ENCODE measurements at places on chromosomes 1 and 21.

DNA sequence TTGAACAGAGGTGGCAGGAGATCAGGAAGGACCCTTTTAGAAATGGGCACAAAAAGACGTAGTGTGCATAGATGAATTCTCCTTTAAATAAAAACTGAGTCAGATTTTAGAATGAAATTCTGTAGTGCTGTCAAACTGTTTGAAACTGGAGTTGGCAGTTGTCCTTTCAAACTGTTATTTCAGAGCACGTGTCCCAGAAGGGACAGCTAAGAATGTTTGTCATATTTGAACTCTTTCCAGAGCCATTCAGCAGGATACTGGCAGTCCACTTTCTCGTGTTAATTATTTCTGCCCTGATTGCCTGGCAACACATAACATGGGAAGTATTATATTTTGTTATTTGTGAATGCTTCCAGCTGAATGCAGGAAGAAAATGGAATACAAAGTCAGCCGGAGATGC is 212.3 kb upstream of the DPYD start:
- no peak for DNase-seq

DNA sequence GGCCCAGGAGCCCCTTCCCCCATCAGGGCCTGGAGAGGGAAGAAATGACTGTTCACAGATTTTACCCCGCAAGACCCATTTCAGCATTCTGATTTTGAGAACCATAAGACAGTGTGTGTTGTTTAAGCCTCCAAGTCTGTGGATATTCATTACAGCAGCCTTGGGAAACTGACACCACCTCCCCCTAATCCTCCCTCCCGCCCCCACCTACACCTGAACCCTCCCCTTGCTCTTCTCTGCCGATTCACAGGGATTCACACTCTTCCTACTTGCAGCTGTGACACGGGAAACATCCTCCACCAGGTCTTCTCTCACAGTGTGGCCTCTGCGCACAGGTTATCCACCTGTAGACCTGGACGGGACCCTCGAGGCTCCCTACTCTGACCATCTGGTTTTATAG is 50.1 kb downstream of the RIPK4 start:
- no peak for DNase-seq

GRCh38 chr1:13802782-13803545 is 103.0 kb downstream of the PRDM2 start:
- no peak for DNase-seq

DNA sequence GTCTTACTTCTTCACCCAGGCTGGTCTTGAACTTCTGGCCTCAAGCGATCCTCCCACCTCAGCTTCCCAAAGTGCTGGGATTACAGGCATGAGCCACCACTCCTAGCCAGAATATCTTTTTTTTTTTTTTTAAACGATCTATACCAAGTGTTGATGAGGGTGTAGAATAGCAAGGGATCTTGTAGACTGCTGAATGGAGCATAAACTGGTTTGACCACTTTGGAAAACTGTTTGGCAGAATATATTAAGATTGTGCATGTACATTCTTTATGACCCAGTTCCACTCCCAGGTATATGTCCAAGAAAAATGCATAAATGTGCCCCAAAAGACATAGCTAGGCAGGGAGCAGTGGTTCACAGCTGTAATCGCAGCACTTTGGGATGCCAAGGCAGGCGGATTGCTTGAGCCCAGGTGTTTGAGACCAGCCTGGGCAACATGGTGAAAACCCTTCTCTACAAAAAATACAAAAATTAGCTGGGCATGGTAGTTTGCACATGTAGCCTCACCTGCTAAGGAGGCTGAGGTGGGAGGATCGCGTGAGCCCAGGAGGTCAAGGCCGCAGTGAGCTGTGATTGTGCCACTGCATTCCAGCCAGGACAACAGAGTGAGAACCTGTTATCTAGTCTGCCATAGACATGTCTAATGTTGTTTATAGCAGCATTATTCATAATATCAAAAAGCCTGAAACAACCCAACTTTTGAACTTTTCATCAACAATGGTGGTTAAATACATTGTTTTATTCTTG is 184.0 kb downstream of the VPS13D start:
- no peak for DNase-seq

GRCh38 chr1:221576268-221576667 is 165.6 kb downstream of the DUSP10 start:
- no peak for DNase-seq

GRCh38 chr1:215776336-215776735 is 209.2 kb downstream of the KCTD3 start:
- DNase-seq = no peak

DNA sequence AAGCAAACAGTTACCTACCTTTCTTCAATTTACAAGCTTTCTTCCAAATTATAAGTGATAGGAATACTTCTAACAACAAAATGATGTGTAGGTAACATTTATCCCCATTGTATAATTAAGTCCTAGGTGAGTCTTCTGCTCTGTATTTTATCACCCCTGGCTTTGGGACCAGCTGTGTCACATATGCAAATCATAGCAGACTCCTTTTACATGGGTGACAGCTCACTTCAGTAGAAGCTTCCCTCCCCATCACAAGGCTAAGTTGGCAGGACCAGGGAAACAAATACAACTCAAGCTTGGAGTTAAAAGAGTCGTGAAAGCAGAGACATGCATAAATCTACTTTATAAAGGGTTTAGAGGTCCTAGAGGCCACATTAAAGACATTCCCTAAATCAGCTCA is 121.1 kb upstream of the RUNX1 start:
- DNase-seq = no peak

GRCh38 chr21:41891132-41891531 is 12.0 kb upstream of the PRDM15 start:
- no peak for DNase-seq

GRCh38 chr1:214901718-214902117 is 180.8 kb upstream of the KCNK2 start:
- no peak for DNase-seq

GRCh38 chr1:70436622-70437251 is 25.7 kb downstream of the CTH start:
- DNase-seq = no peak

DNA sequence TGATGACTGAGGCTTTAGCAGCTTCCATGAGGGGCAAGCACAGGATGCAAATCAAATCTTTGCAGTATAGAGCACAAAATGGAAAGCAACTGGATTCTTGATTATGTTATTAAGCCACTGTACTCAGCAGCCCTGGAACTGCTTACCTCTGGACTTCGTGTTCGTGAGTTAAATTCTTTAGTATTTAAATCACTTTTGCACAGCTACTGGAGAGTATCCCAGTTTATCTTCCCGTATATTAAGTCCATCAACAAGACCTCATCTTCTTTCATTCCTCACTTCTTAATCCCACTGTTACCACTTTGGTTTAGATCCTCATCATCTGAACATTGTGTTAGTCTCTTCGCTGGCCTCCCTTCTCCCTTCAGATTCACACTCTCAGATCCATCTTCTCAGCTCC is 108.9 kb downstream of the GREM2 start:
- DNase-seq = no peak

- no peak for DNase-seq
These were observed 589.7 kb downstream of the LMO4 start for GRCh38 chr1:87918398-87918797.

GRCh38 chr1:231861541-231862481 is 235.2 kb downstream of the DISC1 start:
- DNase-seq = no peak

DNA sequence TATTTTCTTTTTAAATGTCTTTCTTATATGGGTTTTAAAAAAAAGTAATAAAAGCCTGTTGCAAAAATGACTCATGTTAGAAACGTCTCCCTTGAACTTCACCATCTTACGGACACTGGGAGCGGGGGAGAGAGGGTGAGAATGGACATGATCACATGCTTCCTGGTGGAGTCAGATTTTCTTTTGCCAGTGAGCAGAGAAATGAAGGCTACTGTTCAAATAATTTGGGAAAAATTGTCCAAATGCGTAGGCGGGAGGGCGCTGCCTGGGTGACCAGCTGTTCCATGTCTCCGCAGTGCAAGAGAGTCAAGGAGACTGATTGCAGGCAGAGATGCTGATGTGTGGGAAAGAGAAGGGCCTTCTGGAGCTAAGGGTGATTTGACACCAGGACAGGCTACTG is 23.1 kb downstream of the EIF2D start:
- no peak for DNase-seq

DNA sequence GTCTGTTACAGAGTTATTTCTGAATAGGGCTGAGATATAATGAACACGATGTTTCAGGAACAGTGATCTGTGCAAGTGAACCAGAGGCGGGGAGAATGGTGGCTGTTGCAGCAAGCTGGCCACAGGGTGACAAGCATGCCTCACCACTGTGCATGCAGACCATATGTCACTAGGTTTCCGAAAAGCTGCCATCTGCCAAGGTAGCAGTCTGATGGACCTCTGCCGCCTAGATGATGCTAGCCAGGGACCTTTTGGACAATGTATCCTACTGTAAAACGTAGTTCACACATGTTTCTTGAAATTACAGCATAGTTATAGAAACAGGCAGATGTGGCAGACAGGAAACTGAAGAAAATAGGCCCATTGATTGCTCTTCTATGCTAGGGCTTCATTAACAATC is 204.2 kb upstream of the RRP15 start:
- no peak for DNase-seq

GRCh38 chr1:231686384-231686783 is 59.8 kb downstream of the DISC1 start:
- no peak for DNase-seq

GRCh38 chr1:40627987-40628902 is 37.2 kb downstream of the RIMS3 start:
- DNase-seq = no peak

GRCh38 chr1:189662190-189662589 is 815.5 kb downstream of the BRINP3 start:
- DNase-seq = no peak

DNA sequence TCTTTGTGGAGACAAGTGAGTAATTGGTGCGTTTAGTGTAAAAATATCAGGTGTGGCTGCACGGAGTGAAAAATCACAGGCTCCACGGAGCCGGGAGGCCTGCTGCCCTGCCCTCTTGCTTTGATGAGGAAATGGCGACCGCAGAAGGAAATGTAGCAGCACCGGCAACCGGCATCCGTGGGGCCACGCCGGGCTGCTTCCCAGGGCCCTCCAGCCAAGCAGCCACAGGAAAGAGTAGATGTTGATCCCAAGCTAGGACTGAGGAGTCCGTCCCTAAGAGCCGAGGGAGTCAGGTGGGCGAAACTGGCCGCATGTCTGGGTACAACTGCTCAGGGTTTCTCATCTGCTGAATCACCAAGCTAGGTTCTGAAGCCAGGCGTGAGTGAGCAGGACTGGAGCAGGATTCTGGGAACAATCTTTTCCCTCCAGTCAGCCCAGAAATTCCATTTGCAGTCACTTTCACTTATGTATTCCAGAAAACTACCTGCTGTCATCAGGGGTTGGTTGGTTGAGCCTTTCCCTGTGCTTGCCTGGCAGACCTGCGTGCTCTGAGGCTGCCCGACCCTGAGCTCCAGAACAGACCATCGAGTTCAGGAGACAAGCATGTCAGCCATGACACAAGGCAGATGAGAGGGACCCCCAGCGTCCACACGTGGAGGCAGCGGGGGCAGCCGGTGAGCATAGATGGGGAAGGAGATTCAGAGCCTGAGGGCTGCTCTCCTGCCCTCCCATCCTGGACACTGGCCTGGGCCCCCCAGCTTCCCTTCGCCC is 5.8 kb upstream of the ITGB2 start:
- no peak for DNase-seq

DNA sequence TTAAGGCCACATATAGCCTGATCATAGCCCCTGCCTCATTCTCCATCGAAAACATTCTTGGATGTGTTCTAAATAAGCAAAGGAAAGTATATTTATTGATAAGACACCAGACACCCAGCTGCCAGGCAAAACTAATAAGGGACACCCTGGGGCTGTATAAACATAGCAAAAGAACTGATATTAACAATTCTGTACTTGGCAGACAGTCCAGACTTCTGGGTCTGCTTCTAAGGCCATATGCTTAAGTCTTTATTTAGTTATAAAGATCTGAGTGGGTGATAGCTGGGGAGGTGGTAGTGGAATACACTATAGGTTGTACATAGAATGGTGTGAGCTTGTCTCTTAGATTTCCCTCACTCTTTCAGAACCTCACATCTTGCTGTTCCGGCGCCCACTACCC is 3.9 kb downstream of the CKS1B start:
- no peak for DNase-seq

DNA sequence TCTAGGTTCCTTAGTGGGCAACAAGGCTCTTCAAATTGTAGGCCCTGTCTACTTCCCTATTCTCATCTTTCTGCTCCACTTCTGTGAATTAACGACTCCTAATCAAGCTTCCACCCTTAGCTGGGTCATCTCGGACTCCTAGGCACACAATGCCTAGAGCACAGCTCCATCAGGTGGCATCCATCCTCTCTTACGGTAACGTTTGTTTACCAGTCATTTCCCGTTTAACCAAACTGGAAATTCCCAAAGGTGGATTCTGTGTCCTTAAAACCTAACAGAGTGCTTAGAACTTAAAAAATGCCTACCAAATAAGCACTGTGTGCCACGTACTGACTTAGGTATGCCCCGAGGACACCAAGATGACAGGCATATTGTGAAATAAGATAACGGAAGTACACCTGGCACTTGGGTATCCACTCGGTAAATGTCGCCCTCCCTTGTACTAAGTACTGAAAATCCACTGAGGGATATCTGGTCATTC is 1.5 kb downstream of the PARP1 start:
- DNase-seq = no peak

- no peak for DNase-seq
These were observed 876 bp downstream of the DENND2C start for GRCh38 chr1:114668784-114669561.

GRCh38 chr1:88736633-88737248 is 52.7 kb downstream of the PKN2 start:
- DNase-seq = no peak

All from cerebellar nuclear complex (tissue), 1 donor.